Fibroblast of skin of abdomen (primary cell): ENCODE measurements at places on chromosomes 3 and 15.

DNA sequence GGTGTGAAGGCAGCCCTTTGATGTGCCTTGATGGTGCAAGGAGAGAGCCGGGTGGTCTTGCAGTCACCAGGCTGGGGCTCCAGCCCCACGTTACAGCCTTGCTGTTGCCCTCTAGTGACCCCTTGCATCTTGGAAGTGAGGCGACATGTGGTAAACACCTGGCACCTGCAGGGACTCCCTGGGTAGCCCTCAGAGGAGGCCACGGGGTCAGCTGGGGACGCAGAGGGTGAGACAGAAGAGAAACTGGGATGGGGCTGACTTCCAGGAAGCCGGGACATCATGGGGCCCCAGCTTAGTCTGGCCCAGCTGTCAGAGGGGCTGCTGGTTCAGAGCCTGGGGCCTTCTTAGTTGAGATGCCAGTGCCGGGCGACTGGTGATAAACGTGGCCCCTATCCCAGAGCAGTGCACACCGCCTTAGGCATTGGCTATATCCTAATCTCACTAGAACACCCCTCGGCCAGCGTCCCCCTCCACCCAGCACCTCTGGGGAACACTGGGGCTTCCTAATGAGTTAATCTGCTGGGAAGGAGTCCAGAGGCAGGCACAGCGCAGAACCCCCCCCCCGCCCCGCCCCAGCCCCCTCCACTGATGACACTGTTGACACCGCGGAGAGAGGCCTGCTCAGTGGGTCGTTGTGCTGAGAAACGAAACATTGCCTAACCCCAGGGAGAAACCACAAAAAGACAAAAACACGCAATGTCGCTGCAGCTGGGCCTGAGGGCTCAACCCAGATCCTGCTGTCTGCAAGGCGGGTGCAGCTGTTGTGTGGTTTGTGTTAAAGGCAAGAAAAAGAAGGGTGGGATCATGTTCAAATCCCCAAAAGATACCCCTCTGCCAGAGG lies 60.5 kb upstream of the KLF13 start:
- DNase-seq = peak; percentile 10

DNA sequence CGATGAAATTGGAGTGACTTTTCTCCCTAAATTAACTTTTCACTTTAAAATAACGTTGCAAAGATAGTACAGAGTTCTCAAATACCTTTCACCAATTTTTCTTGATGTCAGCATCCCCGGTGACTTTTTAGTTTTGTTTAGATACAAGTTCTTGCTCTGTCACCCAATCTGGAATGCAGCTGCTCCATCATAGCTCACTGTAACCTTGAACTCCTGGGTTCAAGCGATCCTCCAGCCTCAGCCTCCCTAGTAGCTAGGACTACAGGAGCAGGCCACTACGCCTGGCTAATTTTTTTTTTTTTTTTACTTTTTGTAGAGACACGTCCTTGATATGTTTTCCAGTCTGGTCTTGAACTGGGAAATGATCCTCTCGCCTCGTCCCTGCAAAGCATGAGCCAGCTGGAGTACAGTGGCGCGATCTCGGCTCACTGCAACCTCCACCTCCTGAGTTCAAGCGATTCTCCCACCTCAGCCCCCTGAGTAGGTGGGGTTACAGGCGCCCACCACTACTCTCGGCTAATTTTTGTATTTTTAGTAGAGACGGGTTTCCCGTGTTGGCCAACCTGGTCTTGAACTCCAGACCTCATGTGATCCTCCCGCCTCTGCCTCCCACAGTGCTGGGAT lies 747 bp downstream of the NSUN3 start:
- no peak for DNase-seq

- no peak for DNase-seq
Observed at GRCh38 chr3:18234717-18235335, 190.3 kb downstream of the SATB1 start.

DNA sequence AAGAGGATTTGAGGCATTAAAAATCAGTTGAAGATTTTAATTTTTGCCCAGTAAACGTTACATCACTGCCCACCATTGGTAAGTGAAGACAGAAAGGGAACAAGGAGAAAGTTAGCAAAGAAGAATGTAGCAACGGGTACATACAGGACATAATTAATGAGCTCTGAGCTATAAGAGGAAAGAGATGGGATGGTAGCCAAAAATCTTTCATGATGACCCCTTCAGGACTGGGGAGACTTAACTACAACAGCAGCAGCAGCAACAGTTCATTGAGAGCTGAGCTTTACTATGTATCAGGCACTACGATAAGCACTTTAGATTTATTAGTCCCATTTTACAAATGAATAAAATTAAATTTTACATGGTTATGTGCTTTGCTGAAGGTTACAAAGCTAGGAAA lies 18.4 kb downstream of the EMC4 start:
- DNase-seq = peak; percentile 8

DNA sequence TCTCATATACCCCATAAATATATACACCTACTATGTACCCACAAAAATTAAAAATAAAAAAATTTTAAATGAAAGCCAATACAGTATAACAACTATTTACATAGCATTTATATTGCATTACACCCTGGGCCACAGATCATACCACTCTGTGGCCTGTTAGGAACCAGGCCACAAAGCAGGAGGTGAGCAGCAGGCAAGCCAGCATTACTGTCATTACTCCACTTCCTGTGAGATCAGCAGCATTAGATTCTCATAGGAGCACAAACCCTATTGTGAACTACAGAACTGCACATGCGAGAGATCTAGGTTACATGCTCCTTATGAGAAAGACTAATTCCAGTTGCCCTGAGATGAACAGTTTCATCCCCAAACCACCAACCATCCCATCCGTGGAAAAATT lies 17.4 kb downstream of the FILIP1L start:
- DNase-seq = no peak

DNA sequence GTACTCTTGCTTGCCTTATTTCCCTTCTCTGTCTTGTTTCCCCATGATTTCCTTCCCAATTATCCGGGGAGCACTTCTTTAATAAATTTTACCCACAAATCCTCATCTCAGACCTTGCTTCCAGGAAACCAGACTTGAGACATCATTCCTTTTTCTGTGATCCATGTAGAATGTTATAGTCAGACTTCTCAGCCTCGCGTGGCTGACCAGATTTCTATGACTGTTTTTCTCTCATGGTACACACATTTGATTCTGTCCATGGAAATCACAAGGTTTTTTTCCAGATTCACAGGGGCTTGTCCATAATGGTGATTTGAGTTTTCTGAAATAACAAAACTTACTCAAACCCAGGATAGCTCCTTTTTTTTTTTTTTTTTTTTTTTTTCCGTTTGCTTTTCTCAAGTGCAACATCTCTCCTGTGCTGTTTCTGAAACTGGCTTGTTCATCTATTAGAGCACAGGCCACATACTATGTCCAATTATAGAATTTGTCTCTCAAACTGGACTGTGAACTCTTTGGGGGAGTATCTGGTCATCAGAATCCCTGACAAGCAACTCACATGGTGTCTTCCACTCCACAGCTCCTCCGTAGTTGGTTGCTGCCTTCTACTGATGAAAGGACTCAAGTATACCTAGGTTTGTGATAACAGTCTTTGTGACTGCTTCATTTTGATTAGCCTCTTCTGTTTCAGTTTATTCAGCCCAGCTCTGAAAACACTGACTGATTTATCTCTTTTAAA lies 50.8 kb downstream of the RBMS3 start:
- DNase-seq = no peak

DNA sequence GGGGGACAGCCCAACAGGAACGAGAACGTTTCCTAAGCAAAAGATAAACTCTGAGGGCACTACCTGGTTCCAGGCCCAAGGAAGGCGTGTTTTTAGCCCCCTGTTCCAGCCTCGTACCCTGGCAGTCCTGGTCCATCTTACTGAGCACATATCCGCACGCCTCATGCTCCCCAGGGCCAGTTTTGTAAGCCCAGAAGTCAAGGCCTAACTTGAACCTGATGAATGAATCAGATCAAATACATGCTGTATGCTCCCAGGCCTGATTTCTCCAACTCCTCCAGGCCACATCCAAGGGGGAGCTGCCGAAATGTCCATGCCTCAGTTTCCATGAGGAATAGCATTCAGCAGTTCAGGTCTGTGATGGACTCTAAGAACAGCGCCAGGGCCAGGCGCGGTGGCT lies 14.3 kb upstream of the DOCK3 start:
- no peak for DNase-seq

- DNase-seq = peak; percentile 50
Observed at GRCh38 chr3:168722091-168722490, 626.4 kb upstream of the GOLIM4 start.
